ENCODE measurements at places on chromosomes 12 and 14. TPM values are rescaled to one million over a fixed set of nuclear protein-coding genes. Genes with fewer than 3 reads are reported as not detected.

- peaks cover 55% of the 10 kb centered on the region for H3K4me1 ChIP-seq
- DNase-seq, result peak; percentile 81
Measured at GRCh38 chr14:54329082-54329695, 67.6 kb upstream of the CDKN3 start.

DNA sequence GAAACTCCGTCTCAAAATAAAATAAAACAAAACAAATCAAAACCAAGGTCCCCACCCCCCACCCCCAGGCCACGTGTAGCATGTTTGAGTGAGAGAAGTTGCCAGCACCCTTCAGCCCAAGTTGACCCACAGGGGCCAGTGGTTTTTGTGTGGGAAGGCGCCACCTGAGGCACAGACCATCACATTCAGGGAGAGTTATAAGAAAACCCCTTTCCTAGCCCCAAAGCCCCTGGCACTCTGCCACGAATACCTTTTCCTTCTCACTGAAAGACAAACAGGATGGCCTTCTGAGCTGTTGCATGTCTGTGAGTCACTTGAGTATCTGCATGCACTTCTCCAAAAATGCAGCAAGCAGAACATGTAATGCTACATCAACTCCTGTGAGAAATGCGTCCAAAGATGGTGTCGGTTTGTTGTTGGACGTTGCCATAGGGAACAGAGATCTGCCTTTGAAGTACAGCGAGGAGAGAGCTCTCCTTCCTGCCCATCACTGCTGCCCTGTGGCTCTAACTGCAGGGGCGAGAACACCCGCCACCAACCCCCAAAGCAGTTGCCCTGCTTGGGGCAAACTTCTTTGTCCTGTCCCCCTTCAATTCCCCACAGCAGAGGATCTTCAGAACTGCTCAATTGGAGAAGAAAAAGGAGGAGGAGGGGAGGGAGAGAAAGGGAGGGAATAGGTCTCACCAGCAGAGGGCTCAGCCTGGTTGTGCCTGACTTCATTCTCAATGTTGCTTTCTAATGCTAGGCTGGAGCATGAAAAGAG is 2.7 kb upstream of the TRAF3 start:
- no peaks in the 10 kb centered on the region for H3K36me3 ChIP-seq
- no peak overlapping the region for H3K4me3 ChIP-seq
- H3K27me3 ChIP-seq, result no peaks in the 10 kb centered on the region
- H3K27ac ChIP-seq, result no peak overlapping the region

- no peaks in the 10 kb centered on the region for H3K36me3 ChIP-seq
- no peaks in the 10 kb centered on the region for H3K27me3 ChIP-seq
- no peak overlapping the region for H3K4me3 ChIP-seq
- DNase-seq, result no peak
- H3K4me1 ChIP-seq, result no peaks in the 10 kb centered on the region
- no peak overlapping the region for H3K27ac ChIP-seq
Measured at GRCh38 chr12:12108441-12109058, 37.8 kb downstream of the BCL2L14 start.

MDGA2 gene
- polyA plus RNA-seq, result not detected

- peaks cover 10% of the 10 kb centered on the region for H3K27me3 ChIP-seq
- no peaks in the 10 kb centered on the region for H3K4me1 ChIP-seq
- H3K36me3 ChIP-seq, result no peaks in the 10 kb centered on the region
- no peak overlapping the region for H3K4me3 ChIP-seq
- H3K27ac ChIP-seq, result no peak overlapping the region
Measured at GRCh38 chr12:1544996-1545700, 49.2 kb downstream of the FBXL14 start.

DNA sequence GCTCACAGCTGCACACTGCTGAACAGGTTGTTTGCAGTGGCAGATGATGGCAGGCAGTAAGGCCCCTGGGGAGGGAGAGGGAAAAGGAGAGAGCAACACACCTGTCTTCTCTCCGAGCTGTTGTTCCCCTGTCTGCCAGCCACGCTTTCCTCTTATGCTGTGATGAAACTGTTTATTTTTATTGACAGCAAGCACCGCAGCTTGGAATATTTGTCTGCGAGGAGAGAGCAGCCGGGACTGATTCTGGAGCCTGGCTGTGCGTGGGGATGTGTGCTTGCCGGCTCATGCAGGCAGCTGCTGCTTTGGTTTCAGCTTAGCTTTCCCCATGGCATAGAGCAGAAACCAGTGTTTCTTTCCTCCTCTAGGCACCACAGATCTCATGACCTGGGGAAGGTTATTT is 58.7 kb upstream of the KCNA5 start:
- H3K4me3 ChIP-seq, result no peak overlapping the region
- H3K27ac ChIP-seq, result no peak overlapping the region
- DNase-seq, result no peak

GRCh38 chr14:63564318-63564717 is 21.1 kb upstream of the PPP2R5E start:
- no peak overlapping the region for H3K4me3 ChIP-seq
- H3K27me3 ChIP-seq, result peaks cover 2% of the 10 kb centered on the region
- DNase-seq, result no peak
- H3K36me3 ChIP-seq, result no peaks in the 10 kb centered on the region
- H3K27ac ChIP-seq, result no peak overlapping the region

DNA sequence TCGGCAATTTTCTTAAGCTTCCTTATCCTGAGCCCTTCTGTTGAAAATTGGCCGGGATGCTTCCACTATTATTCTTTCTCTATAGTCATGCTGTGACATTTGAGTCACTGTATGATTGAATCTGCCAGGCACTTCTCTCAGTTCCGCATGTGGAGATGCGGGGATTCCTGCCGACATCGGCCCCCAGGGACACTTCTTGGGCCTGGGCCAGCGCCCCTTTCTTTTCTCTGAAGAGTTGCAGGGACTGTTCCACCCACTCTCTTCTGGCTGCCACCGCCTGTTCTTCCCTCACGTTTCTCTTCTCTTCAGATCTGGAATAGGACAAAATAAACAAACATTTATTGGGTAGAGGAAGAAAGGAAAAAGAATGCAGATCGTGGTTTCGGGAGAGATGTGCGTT is 310.1 kb downstream of the ETNK1 start:
- no peak overlapping the region for H3K4me3 ChIP-seq
- no peaks in the 10 kb centered on the region for H3K4me1 ChIP-seq
- no peak for DNase-seq
- no peaks in the 10 kb centered on the region for H3K27me3 ChIP-seq
- no peaks in the 10 kb centered on the region for H3K36me3 ChIP-seq

KLHDC1 gene
- 0.77 TPM for polyA plus RNA-seq

RPS29 gene
- 14,040 TPM for polyA plus RNA-seq

DNA sequence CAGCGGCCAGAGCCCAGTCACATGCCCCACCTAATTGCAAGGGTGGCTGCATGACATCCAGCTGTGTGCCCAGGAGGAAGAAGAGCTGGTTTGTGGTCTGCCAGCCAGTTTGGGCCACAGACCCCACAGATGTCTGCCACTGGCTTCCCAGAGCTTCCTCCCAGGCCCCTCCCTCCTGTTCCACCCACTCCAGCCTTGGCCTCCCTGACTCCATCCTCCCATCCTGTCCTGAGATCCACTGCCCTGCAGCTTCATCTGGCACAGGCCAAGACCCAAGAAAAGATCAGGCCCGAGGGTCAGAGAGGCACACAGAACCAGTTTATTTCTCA is 5.9 kb downstream of the NGB start:
- peaks cover 12% of the 10 kb centered on the region for H3K27me3 ChIP-seq
- H3K27ac ChIP-seq, result no peak overlapping the region
- no peak for DNase-seq
- H3K36me3 ChIP-seq, result no peaks in the 10 kb centered on the region

DNA sequence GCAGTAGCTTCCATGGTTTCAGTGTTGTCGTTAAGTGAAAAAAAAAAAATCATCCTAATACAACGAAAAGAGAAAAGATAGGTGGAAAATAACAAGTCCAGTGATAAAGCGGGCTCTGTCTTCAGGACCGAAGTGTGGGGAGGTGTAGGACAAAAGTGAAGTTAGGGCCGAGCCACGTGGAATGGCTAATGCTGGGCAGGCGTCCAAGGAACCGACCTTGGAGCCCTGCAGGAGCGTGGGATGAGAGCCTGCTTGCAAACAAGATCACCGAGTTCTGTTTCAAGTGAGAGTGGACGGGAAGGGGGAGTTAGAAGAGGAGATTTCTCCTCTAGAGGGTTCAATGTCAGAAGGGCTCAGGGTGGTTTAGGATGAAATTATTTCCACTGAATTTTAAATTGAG is 22.2 kb downstream of the A2ML1 start:
- no peak overlapping the region for H3K4me3 ChIP-seq
- no peaks in the 10 kb centered on the region for H3K27me3 ChIP-seq
- no peak overlapping the region for H3K27ac ChIP-seq
- H3K36me3 ChIP-seq, result no peaks in the 10 kb centered on the region
- H3K4me1 ChIP-seq, result no peaks in the 10 kb centered on the region

ACYP1 gene
- polyA plus RNA-seq, result 30.2 TPM

TAPBPL gene
- polyA plus RNA-seq, result 28.6 TPM

DNA sequence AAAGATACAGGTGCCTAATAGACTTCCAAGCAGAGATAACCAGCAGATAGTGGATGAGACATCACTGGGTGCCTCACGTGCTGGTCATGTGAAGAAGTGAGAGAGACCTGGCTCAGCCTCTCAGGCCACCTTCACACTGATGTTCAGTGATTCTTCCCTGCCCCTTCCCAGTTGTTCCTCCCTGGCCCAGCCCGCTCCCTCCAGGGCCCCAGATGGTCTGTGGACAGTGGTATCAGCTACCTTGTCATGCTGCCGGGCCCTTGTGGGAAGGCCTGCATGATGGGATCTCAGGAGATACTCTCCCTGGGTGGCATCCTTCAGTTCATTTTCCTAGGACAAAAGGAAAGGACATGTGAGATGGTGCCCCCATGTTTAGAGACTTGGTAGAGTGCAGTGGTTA is 179.9 kb downstream of the PIWIL1 start:
- no peak overlapping the region for H3K27ac ChIP-seq
- H3K4me3 ChIP-seq, result no peak overlapping the region
- no peak for DNase-seq
- H3K4me1 ChIP-seq, result no peaks in the 10 kb centered on the region
- H3K27me3 ChIP-seq, result no peaks in the 10 kb centered on the region

CLEC9A gene
- polyA plus RNA-seq, result not detected

GRCh38 chr14:38394064-38394463 is 138.2 kb upstream of the CLEC14A start:
- H3K27ac ChIP-seq, result no peak overlapping the region

DNA sequence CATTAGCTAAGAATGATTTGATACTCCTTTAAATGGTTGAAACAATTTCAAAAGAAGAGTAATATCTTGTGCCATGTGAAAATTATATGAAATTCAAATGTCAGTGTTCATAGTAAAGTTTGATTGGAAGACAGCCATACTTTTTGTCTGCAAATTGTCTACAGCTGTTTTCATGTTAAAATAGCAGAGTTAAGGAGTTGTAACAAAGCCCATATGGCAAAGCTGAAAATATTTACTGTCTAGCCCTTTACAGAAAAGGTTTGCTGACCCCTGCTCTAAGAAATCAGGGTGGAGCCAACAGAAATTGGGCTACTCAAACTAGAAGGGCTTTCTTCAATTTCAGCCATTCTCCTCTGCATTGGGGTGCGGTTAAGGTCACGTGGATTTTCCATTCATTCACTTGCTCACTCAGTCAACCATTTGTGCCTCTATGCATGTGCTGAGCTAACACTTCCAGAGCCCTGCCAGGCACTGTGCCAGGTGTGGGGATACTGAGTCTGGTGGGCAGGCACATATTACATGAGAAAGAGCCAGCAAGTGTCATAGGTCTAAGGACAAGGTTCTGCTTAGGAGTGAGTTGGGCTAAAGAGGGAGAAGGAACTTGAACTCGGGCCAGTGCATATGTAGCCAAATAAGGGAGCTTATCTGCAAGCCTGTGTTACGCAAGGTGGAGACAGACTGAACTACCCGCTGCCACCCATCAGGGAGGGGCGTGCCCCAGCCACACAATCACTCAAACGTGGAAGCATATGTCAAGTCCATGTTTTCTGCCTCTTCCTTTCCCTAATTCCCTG is 139.8 kb upstream of the NOS1 start:
- H3K36me3 ChIP-seq, result no peaks in the 10 kb centered on the region

GRCh38 chr12:43973993-43974392 is 138.1 kb downstream of the TMEM117 start:
- peak; percentile 13 for DNase-seq
- H3K27ac ChIP-seq, result no peak overlapping the region
- no peaks in the 10 kb centered on the region for H3K27me3 ChIP-seq
- H3K4me1 ChIP-seq, result no peaks in the 10 kb centered on the region
- H3K36me3 ChIP-seq, result no peaks in the 10 kb centered on the region
- no peak overlapping the region for H3K4me3 ChIP-seq

- no peaks in the 10 kb centered on the region for H3K4me1 ChIP-seq
- H3K4me3 ChIP-seq, result no peak overlapping the region
- no peak for DNase-seq
Measured at GRCh38 chr14:31387091-31387490, 33.3 kb downstream of the HEATR5A start.

TAS2R19 gene
- polyA plus RNA-seq, result 0.12 TPM

- H3K4me1 ChIP-seq, result no peaks in the 10 kb centered on the region
- no peak overlapping the region for H3K27ac ChIP-seq
- no peaks in the 10 kb centered on the region for H3K36me3 ChIP-seq
- no peak for DNase-seq
Measured at GRCh38 chr12:90020014-90020413, 311.4 kb upstream of the ATP2B1 start.

KLC1 gene
- 128 TPM for polyA plus RNA-seq

DNA sequence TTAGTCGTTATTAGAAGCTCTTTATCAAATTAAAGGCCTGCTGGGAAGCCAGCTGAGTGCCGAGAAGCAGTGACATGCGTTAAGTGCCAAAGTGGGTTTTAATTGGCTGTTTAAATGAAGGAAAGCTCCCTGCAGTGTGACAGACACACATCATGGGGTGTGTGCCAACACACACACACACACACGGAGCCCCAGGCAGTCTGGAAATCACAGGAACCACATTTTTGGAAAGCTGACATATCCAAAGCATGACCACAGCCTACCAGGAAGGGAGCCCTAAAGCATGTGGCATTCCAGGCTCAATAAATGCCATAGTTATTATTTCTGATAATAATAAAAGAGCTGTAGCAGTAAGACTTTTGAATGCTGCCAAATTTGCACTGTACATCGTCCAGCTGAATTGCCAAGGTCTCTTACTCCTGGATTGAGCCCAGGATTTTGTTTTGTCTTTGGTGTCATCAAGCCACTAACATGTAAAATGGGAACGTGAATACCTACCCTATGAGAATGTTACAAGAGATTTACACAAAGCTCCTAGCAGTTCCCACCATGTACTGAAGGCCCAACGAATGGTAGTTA is 135.1 kb downstream of the TMEM30B start:
- no peaks in the 10 kb centered on the region for H3K36me3 ChIP-seq
- H3K27me3 ChIP-seq, result no peaks in the 10 kb centered on the region
- peaks cover 28% of the 10 kb centered on the region for H3K4me1 ChIP-seq
- DNase-seq, result no peak
